ENCODE measurements at places on chromosomes 2 and 18.

- DNase-seq: no peak
These were observed 935.7 kb downstream of the LRP1B start for GRCh38 chr2:141195087-141195486.

DNA sequence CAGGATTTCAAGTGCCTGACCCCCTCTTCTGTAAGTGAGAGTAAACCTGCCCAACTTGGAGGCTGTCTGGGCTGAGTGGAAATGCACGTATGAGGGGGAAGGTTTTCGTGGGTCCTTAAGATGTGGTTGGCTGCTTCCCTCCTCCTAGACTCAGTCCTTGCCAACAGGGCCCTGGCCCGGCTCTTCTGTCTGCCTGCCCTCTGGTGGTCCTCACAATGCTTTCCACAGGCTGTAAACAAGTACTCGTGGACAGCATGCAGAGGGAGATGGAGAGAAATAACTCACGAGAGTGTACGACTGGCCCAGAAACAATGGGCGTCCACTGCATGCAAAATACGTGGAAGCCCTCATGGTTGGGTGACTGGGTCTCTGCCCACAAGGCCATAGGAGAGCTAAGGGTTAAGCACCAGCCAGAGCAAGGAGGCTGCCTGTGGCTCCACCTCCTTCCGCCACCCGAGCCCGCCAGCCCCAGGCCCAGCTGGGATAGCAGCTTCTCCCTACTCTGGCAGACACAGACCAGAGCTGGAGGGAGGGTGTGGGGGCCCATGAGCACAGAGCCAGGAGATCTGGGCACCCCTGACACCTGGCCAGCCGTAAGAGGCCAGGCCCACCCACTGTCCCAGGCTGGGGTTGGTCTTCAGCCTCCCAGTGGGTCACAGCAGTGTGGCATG lies 17.0 kb upstream of the ARHGEF4 start:
- DNase-seq: no peak

DNA sequence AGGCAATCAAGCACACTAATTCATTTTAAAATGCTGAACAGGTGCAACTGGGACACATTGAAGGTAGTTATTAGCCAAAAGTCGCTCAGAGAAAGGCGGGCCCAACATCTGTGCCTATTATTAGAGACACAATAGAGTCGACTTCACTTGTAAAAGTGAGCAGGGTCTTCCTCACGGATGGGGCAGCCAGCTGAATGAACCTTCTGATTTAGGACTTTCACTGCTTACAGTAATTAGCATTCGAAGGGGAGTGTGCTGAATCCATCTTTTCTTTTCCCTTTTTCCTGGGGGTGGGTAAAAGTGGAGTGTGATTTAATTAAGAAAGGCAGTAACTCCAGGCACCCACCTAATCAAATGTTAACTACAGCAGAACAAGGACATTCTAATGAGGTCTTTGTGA lies 677.7 kb downstream of the DCDC2C start:
- no peak for DNase-seq

DNA sequence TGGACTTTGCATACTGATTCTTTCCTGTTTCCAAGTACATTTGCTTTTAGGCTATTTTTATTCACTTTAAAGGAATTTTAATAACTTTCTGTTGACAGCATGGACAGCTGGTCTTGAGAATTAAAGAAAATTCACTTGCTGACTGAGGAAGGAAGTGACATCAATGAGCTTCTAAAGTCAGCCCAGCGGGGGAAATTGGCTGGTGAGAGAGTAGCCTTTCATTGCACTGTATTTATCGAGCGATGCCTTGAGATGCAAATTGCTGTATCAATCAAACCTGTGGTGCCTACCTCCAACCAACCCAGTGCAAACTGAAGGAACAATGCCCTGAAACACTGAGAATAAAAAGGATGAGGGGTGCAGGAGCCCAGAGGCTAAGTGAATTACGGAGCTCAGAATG lies 91.4 kb upstream of the AQP4 start:
- DNase-seq: no peak

DNA sequence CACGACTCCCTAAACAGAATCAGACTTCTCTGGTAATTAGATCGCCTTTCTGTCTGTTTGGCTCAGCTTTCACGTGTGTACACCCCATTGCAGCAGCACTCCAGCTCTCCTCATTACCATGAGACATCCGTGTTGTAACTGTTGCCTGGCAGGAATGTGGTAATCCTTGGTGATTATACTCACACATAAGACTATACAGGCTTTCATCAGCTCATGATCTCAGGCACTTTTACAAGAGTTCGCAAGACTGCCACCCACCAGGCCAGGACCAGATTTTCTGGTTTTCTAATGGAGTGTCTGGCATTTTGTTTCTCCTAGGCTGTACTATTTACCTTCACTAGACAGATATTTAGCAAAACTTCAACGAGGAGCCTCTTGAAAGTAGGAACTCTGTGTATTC lies 50.2 kb downstream of the ACVR1 start:
- DNase-seq: peak; percentile 95

- no peak for DNase-seq
These were observed 737.6 kb downstream of the LRP1B start for GRCh38 chr2:141393214-141393545.

GRCh38 chr2:144099340-144099739 lies 420.6 kb downstream of the ZEB2 start:
- no peak for DNase-seq

- no peak for DNase-seq
These were observed 56.9 kb upstream of the ACVR1C start for GRCh38 chr2:157685572-157685971.

GRCh38 chr18:22109535-22109934 lies 59.9 kb upstream of the GATA6 start:
- DNase-seq: no peak

DNA sequence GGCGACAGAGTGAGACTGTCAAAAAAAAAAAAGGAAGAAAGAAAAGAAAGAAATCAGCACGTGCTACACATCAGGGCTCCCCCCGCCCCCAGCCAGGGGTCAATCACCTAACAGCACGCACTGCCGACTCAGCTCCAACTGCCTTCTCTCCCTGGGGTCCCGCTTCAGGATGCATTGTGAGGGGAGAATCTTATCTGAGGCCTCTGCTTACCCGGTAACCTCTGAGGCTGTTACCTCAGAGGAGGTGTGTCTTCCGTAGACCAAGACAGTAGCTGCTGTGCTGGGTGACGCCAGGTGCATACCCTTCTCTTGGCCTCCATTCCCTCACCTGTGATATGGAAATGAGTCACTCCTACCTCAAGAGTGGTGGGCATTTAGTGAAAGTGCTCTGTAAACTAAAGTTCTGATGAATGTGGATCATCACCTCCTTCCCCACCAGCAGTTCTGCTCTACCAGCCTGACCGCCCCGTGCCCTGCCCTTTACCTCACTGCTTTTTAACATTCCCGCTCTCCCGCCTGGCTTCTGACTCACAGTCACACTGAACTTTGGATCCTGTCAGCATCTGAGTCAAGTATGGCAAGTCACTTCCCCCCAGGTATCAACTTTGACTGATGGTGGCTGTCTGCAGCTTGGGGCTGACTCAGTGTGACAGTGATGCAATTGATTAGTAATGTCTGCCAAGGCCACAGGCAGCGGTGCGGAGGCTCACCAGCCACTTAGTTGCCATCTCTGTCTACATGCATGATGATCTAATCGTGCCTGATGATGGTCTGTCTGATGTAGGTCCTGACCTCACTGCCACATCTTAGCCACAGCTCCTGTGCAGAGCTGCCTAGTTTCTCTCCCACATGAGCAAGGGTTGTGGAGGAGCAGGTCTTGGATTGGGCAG lies 20.1 kb downstream of the ARID5A start:
- peak; percentile 97 for DNase-seq

GRCh38 chr2:170377500-170378207 lies 199.7 kb downstream of the MYO3B start:
- no peak for DNase-seq

Measured in inflammatory macrophage treated with lipopolysaccharide for 1 hour (primary cell).